Fibroblast of mammary gland (primary cell): ENCODE measurements at places on chromosomes 5 and 9.

DNA sequence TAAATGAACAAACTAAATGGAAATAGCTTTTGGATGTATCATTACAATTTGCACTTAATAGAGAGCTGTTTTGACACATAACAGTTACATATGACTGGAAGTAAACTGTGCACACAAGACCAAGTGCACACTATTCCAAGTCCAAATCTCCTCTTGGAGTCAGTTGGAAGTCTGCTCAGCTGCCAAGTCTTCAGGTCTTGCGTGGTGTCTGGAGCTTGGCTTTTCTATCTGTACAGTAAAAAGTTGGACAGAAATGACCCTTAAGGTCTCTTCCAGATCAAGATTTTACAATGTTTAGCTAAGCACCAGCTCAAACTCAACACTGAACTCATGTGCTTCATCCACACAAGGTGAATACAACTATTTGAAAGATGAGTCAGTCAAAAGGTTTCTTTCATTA, 456.9 kb downstream of the RASEF start:
- no peak for DNase-seq

- no peak for DNase-seq
These were observed 194.6 kb downstream of the CETN3 start for GRCh38 chr5:90214991-90215390.

- peak; percentile 70 for DNase-seq
These were observed 135.2 kb downstream of the PTTG1 start for GRCh38 chr5:160556846-160557245.

DNA sequence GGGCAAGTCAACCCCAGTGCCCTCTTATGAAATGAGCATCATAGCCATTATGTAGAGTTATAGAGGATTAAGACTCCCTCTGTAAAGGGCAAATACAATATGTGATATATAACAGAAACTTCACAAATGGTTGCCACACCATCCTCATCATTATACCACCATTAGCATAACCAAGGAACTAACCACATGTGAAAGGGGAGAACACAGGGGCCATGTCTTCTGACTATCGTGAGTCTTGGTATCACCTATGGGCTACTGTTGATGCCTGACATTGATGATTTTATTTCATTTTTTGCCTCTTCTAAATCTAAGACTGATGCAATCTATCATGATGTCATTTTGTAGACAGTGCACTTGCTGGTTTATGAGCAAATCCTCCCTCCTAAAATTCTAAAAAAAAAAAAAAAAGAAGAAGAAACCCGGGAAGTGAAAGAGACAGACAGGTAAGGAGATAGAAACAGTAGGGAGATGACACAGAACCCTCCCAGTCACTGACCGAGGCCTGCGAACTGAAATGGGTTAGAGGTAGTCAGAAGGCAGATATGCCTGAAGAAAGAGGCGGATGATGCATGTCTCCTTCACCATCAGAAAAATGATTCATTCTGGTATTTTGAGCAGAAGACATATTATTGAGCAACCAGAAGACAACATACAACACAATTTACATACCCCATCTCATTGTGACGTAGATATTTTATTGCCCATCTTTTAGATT, 266.0 kb downstream of the DMAC1 start:
- DNase-seq, result no peak

GRCh38 chr5:16497546-16497945, 31.9 kb upstream of the ZNF622 start:
- no peak for DNase-seq

DNA sequence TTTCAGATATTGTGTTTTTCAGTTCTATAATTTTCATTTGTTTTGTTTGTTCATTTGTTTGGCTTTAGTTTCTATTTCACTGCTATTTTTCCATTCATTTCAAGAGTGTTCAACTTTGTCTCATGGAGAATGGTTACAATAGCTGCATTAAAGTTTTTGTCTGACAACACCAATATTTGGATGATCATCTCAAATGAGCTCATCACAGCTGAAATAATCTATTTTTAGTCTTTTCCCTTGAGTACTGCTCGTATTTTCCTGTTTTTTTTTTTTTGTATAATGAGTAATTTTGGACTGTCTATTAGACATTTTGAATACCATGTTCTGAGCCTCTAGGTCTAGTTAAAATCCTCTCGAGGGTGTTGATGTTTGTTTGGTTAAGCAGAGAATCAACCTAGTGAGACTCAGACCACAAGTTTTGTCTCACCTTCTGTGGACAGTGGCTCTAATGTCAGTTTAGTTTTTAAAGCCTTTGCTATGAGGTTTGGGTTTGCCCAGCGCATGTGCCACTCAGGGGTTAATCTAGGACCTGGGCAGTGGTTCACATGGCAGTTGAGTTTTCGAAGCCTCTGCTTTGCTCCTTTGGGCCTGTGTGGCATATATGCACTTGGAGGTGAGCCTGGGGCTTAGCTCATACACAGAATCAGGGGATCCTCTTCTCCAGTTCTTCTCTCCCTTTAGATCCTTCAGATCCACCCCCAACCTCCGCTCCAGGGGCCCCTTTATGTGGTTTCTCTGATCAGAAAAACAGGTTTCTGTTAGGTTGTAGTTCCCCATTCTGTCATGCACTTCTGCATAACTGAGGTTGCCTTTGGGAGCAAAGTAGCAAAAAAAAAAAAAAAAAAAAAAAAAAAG, 79.8 kb downstream of the ARSB start:
- peak; percentile 63 for DNase-seq

- peak; percentile 61 for DNase-seq
These were observed 115.2 kb upstream of the RAPGEF1 start for GRCh38 chr9:131854896-131855613.

DNA sequence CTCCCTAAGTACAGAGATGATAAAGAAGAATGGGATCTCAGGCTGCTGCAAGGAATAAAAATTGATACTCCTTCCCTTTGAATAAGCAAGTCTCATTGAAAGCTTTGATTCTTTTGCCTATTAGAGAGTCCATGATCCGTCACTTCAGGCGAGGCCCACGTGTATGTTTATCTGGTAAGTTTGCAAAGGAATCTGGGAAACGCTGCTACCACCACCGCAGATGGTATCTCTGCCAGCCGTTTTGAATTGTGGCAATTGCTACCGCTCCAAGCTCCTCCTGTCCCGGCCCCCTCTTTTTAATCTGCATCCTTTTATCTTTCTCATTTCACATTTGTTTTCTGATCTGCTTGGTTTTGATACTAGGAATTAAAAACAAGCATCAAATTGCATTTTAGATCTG, 42.9 kb upstream of the GRIA1 start:
- DNase-seq, result no peak

DNA sequence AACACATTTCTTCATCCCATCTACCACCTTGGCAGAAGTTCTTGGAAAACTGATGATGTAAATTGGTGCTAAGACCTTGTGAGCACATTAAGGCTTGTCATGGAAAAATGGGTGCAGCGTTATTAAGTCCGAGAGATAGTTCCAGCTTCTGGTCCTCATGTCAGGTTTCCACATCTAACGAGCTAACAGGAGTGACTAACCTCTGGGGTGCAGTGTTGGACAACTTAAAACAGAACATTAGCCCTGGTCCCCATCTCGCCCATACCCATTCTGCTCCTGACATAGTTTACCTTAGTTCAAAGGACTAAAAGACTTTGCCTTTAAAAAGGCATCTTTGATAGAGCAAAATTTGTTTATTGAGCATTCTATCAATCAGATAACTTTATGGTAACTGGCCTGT, 128.0 kb downstream of the SLC1A3 start:
- DNase-seq, result peak; percentile 43

GRCh38 chr9:105957830-105958229, 263.5 kb downstream of the TMEM38B start:
- DNase-seq, result no peak

GRCh38 chr9:114281473-114282103, 41.3 kb upstream of the ORM1 start:
- peak; percentile 86 for DNase-seq

DNA sequence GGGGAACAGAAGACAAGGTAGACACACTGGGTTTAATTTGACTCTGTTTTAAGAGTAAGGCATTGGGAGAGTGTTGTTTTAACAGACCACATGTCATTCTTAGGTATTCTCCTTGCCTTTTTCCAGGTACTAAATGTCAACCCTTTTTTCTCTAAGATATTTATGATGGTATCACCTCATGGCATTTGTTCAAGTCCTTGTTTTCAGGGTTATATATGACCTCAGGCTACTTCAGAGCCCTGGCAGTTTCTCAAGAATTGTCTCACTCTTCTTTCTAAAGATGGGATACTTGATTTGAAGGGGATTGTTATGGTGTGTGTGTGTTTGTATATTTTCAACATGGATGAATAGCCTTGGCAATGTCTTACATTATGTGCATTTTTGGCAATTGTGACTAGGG, 131.1 kb upstream of the ACTBL2 start:
- no peak for DNase-seq

- no peak for DNase-seq
These were observed 1717.1 kb downstream of the EFNA5 start for GRCh38 chr5:105953616-105954015.

- peak; percentile 55 for DNase-seq
These were observed 66.5 kb upstream of the SMIM15 start for GRCh38 chr5:61228691-61229280.

GRCh38 chr9:35526087-35526801, 36.3 kb downstream of the RUSC2 start:
- DNase-seq, result peak; percentile 57

- no peak for DNase-seq
These were observed 12.2 kb upstream of the PRXL2C start for GRCh38 chr9:96667363-96667728.

GRCh38 chr5:22391956-22392355, 461.2 kb downstream of the CDH12 start:
- no peak for DNase-seq

GRCh38 chr5:175821790-175822211, 49.6 kb upstream of the CPLX2 start:
- no peak for DNase-seq

DNA sequence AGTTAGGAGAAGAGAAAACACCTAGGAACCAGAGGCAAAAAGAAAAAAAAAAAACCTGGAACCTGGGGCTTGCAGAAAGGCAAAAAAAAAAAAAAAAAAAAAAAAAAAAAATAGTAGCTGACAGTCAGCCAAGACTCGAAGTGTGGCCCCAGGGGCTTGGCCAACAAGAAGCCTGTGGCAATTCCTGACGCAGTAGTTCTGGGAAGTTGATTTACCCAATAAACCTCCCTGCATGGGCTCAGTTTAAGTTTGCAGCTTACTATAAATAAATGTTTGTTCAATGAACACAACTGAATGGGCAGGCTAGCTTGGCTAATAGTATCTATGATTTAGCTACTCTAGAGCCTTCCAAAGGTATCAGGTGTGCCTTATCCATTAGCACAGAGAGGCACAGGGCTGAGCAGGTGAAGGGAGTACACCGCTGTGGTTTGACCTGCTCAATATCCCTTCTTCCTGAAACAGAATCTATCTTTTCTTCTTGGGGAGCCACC, 21.3 kb upstream of the GLRX start:
- DNase-seq, result peak; percentile 60

DNA sequence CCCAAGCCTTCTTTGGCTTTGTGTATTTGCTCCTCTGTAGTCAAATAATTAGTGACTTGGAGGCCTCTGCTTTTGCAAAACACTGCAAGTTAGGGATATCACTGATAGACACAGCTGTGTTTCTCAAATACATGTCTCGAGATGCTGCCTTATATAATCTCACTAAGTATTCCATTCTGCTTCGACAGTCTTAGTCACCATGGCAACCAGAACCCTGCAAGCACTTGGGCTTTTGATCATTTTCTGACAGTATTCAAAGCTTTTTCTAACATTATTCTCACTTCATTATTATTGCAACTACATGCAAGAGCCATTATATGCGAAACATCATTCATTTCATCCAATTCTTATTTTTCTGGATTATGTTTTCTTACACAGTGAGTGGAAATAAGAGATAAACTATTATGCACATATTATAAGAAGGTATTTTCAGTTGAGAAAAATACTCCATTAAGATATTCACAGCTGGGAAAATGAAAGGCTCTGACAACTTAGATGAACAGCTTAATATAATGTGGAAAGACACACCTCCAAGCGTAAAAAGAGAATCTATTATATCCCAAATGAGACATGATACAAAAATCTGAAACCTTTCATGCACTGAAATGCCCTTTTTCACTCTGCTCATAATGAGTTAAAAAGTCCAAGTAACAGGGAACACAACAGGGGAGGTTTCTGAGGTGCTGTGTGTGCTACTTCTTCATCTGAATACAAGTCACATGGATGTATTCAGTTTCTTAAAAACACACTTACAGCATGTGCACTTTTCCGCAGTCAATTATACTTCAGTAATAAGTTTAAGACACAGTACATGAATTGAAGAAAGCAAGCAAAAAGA, 93.9 kb downstream of the SCAI start:
- no peak for DNase-seq

GRCh38 chr5:40485021-40485998, 194.4 kb upstream of the PTGER4 start:
- peak; percentile 14 for DNase-seq

GRCh38 chr5:83034036-83034435, 43.2 kb downstream of the TMEM167A start:
- DNase-seq, result no peak

DNA sequence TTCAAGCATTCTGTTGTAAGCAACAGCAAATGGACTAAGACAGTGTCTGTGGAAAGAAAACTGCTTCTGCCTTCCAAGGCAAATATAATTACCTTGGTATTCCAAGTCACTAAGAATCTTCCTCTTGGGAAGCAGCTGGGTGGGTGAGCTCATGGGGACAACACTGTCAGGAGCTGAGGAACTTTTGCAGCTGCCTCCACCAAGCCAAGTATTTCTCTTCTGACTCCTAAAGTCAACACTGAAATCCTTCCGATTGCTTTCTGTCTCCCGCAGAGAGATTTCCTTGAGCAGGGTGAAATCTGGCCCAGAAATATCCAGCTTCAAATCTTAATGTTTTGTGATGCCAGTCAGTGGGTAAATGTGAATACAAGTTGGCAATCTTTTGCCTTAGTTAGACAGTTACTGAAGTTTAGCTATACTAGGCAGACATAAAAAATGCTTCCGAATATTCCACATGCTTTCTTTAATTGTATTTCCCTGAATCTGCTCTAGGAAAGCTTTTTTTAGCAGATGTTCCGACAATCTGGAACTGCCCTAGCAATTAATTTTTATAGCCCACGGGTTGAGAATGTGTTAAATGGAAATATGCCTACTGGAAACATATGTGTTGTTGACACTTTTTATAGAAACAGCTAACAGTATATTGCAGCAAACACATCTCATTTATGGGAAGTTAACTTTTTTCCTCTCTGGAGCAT, 369.9 kb upstream of the DAB2 start:
- peak; percentile 10 for DNase-seq

- DNase-seq, result no peak
These were observed 130.4 kb downstream of the GAS1 start for GRCh38 chr9:86816868-86817267.

- no peak for DNase-seq
These were observed 29.3 kb downstream of the RAD50 start for GRCh38 chr5:132586063-132586462.

GRCh38 chr9:88259001-88259400, 120.7 kb upstream of the SPATA31C2 start:
- DNase-seq, result peak; percentile 15

- DNase-seq, result no peak
These were observed 125.3 kb downstream of the SYK start for GRCh38 chr9:90926936-90927335.
